ENCODE measurements at places on chromosomes 11 and 22.
A peak's percentile ranks its signal among the peaks of the same experiment; 100 is the strongest.

DNA sequence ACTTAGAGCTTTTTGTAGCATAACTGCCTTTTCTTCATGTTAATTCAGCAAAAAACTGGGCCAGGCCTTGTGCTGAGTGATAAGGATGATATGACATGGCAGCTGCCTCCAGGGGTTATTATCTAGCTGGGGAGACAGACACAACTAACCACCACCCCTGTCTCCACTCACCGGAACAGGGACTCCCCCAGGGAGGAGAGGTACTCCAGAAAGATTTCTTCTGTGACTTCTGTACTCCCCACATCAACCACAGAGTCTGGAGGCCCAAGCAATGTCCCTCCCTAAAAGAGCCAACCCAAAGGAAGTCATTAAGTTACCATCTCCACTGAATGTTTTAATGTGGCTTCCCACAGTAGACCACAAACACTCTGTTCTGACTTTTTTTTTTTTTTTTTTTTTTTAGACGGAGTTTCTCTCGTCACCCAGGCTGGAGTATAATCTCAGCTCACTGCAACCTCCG, 14.3 kb upstream of the PMM1 start:
- DNase-seq: no peak

DNA sequence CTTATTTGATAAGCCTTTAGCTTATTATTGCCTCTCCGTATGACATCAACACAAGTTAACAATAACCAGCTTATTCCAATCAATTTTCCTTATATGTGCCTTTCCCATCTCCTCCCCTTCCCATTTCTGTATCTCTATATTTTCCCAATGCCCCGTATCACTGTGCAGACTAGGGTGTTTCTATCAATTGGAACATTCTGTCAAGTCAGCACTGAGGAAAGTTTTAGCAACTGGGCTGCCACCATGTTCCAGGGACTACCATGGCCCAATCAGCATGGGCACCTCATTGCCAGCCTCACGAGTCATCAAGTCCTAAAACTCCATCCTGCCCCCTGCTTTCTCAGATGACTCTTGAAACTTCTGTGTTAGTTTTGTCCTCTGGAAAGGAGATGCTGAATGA, 973.1 kb upstream of the CNTN5 start:
- DNase-seq: no peak

DNA sequence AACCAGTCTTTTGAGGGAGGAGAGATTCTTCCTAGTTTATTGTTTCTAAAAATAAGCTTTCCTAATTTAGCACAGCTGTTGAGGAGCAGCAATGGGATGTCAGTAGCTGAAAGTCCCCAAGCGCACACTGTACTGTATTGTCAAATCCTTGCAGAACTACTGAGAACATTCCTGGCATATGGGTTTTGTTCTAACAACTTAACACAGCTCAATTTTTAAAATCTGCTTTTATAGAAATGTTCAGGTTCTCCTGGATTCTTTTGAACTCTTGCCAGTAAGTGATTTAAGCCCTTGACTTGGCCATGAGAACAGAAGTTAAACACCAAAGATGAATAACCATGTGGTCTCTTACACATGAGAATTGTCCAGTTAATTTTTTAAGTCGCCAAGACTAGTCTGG, 218.6 kb downstream of the FAT3 start:
- DNase-seq: no peak

DNA sequence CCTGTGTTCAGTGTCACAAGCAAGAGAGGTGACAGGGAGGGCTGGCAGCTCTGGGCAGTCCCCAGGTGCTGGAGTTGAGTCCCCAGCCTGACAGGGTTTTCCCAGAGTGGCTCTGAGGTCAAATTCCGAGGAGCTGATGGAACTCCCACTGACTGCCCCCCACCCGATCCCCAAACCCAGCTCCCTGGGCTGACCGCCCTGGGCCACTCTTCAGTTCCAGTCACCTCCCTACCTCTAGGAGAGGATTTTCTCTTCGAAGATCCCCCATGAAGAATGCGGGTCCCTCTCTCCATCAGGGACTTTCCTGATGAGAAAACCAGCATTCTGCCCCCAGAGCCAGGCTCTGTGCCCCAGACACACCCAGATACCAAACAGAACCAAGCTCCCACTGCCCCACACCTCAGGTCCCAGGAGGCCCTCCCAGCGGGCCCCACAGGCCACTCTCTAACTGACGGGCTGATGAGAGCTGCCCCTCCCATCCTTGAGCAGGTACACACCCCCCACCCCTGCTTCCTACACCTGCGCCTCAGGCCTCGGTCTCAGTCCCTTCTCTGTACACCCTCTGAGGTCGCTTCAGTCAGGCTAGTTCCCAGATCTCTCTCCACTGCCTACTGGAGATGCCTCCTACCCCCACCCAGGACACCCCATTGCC, 12.1 kb upstream of the RAC2 start:
- DNase-seq: no peak

DNA sequence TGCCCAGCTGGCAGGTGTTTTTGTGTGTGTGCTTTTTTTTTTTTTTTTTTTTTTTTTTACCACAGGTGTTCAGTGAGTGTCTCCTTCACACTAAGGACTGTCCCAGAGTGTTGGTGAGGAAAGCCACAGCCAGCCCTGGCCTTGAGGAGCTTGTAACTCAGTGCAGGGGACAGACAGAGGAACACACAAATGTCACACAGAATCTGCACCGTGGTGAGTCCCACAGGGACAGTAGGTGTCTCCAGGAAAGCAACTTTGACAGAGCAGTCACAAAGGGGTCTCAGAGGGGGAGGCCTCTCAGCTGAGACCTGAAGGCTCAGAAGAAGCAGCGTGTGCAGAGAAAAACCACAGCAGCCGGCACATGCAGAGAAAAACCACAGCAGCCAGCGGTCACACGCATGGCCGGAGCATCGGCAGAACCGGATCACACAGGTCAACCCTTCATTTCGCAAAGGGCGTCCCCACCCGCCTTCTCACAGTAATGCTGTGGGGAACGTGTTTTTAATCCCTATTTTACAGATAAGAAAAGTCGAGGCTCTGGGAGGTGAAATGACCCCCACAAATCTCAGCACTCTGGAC, 101.7 kb upstream of the PRR5 start:
- DNase-seq: no peak

GRCh38 chr11:119236891-119237290, 30.8 kb downstream of the CBL start:
- no peak for DNase-seq

- no peak for DNase-seq
Measured at GRCh38 chr11:114181752-114182151, 114.4 kb upstream of the NNMT start.

- DNase-seq: no peak
Measured at GRCh38 chr11:63814383-63814736, 1.1 kb downstream of the SPINDOC start.

DNA sequence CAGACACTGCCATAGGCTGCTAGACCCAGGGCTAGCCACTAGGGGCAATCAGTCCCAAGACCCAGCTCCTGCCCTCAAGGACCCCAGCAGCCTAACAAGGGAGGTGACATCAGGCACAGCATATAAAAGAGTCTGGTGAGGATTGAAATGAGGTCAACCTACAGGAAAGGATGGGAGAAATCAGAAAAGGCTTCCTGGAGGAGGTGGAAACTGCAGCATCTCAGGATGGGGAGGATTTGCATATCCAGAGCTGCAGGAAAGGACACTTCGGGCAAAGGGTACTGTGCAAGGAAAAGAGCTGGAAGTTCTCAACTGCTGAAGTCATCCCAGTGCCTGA, 2.9 kb upstream of the ARFGAP2 start:
- no peak for DNase-seq

- no peak for DNase-seq
Measured at GRCh38 chr11:117917591-117918151, 11.5 kb downstream of the TMPRSS13 start.

DNA sequence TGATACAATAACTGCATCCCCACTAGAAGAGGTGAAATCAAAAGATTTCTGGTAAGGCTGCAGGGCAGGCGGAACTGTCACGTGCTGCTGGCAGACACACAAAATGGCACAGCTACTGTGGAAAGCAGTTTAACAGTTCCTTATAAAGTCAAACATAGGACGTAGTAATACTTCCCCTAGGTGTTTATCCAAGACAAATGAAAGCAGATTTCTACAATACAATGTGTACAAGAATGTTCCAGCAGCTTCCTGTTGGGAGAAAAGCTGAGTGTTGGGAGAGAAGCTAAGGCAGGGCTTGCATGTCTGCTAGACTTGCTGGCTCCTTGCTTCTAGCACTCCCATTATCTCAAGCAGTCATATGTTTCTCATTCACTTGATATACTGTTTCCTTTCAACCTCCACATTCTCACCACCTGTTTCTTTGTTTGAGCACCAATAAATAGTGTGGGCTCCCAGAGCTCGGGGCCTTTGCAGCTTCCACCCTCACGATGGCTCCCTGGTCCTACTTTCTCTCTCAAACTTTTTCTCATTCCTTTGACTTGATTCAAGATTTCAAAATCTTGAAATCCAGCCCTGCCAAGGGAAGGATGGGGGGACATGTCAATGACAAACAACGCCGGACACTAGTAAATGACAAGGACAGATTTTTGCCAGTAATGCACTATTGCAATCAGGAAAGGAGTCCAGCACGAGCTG, 21.2 kb upstream of the IL17RA start:
- DNase-seq: no peak

- DNase-seq: peak; percentile 13
Measured at GRCh38 chr11:86672007-86672621, at the start of gene ME3. TSS of gene ME3 (minus strand) at chr11:86672616.

DNA sequence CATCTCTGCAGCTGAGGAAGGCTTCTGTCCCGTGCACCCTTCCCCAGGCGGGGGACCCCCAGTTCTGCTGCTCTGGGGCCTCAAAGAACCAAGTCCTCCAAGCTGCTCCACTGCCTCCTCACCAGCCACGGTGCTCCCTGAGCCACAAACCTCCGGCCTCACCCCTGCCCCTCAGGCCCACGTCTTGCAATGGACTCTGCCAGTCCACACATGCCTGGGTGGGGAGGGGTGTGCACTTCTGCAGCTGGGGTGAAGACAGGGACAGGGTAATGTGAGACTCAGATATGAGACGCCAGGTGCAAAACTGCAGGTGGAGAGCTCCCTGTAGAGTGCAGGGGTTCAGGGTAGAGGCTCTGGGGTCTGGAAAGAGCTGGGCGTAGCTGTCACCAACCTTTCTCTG, 3.2 kb upstream of the PTDSS2 start:
- no peak for DNase-seq
